ENCODE measurements at places on chromosomes 12 and 14.

DNA sequence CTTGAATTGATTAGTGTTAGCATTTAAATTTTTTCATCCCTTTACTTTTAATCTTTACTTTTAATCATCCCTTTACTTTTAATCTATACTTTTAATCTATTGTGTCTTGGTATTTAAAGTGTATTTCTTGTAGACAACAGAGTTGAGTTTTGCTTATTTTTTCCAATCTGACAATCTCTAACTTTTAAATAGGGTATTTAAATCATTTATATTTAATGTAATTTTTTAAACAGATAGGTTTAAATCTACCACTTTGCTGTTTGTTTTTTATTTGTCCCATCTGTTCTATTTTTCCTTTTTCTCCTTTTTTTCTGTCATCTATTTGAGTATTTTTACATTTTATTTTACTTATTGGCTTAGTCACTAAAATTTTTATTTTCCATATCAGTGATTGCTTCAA lies 68.3 kb downstream of the TTC7B start:
- no peak for DNase-seq

GRCh38 chr12:93094988-93095737 lies 166.1 kb upstream of the EEA1 start:
- no peak for DNase-seq

DNA sequence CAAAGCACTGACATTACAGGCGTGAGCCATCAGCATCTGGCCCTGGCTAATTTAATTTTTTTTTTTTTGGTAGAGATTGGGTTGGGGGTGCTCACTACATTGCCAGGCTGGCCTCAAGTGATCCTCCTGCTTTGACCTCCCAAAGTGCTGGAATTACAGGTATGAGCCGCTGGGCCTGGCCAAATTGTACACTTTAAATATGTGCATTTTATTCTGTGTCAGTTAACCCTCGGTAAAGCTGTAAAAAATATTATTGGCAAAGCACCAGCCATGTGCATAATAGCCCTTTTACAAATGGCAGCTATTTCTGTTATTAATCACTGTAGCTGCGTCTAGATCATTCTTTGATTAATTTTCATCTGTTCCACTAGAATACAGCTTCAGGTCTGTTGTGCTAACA lies 12.0 kb downstream of the TMEM119 start:
- no peak for DNase-seq

DNA sequence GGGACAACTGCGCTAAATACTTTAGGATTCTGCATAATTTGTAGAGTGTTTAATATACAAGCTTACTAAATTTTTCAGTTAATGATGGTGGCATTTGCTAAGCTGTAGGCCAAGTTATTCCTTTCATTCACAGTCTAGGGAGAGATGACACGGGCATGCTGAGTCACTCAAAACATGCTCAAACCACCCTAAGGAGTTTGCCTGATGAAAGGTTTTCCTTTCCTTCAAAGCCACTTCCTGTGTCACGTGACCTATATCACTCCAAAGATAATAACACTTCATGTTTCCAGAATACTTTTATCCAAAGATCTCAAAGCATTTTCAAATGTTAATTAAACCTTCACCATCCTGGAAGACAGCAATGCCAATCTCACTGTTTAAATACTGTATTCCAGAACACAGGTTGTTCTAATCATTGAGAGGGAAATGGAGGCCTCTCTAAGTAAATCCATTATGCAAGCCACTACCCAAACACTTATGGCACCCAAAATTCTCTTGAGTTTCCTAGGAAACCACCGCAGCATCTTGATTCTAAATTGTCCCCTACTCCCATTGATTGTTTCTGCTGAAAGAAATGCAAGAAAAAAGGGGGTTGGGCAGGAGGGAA lies 207.0 kb upstream of the CDKN3 start:
- peak; percentile 62 for DNase-seq

DNA sequence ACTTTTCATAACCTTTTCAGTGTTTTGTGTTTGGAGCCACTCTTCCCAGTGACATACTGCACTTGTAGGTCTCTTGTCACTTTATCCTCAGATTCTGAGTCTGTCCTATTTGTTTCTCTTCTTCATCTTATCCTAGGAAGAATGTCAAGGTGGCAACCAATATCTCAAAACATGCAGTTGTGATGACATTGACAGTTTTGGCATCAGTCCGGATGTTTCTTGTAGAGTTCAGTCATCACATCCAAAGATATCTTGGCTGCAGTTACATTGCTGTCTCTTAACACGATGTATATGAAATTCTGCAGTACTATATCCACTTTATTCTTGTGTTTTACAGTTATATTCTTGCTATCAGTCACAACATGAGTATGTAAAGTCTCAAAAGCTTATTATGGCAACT lies 6.4 kb downstream of the ADIPOR2 start:
- no peak for DNase-seq

- no peak for DNase-seq
These were observed 149.0 kb downstream of the NAV3 start for GRCh38 chr12:77979597-77980250.

GRCh38 chr12:1103632-1104031 lies 112.6 kb downstream of the ERC1 start:
- DNase-seq, result no peak

GRCh38 chr14:65371784-65372183 lies 40.7 kb upstream of the FUT8 start:
- no peak for DNase-seq

GRCh38 chr12:123111498-123112165 lies 39.3 kb downstream of the PITPNM2 start:
- no peak for DNase-seq

DNA sequence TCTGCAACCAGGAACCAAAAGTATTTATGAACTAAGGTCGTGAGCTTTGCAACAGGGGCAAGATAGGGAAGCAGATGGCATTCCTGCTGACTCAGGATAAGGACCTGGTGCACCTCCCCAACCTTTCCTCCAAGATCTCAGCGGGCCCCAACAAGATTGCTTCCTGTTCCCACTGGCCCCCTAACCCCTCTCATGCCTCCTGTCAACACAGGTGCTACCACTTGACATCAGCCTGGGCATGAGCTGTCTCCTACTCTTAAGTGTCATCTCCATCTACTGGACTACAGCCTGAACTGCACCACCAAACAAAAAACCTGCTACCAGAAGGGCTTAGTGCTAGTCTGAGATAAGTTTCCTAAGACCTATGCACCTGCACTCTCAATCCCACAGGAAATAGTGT lies 32.7 kb downstream of the MED6 start:
- DNase-seq, result peak; percentile 36

- peak; percentile 19 for DNase-seq
These were observed 114.2 kb downstream of the DAD1 start for GRCh38 chr14:22474730-22475351.

GRCh38 chr12:32107359-32108267 lies 966 bp downstream of the BICD1 start:
- peak; percentile 56 for DNase-seq

DNA sequence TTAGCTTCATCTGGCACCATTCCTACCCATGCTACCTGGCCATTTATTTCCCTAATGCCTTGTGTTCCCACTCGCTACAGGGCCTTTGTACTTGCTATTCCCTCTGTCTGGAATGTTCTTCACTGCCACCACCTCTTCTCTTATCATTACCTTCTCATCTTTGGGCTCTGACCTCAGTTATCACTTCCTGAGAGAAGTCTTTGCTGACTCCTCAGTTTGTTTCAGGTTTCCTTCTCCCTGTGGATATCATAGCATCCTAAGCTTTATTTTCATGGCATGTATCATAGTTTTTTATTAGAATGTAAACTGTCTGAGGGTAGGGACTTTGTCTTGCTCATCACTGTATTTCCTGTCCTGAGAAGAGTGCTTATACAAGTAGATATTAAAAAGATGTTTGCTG lies 29.7 kb downstream of the SPATS2 start:
- no peak for DNase-seq

DNA sequence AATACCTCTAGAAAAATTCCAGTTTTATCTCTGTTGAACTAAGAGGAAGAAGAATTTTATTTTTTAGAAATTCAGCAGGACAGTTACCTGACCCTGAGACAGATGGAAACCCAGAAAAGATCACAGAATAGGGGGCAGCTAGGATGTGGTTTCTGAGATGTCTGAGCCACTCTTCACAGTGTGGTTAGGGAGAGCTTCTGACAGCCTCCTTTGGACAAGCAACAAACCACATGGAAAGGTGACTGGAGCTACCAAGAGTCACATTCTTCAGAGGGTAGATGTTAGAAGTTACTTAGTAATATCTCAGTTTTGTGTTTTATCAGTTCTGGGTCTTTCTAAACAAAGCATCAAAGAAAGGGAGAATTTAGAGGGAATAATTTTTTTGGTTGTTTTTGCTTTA lies 117.3 kb upstream of the NAP1L1 start:
- peak; percentile 18 for DNase-seq

DNA sequence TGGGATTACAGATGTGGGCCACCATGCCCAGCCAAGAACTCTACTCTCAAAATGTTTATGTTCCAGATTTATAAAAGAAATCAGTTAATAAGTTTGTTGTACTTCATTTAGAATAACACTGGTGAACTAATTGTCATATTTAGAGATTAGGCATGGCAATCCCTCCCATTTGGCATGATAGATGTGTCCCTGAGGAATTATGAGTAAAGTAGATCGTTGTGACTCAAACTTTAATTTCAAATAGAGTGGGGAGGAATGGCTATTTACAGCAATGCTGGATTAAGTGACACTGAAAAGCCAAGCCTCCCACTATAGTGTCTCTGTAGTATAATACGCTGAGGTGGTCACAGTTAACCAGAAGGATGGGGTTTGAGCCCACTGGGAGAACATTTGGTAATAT lies 39.3 kb upstream of the RTRAF start:
- peak; percentile 7 for DNase-seq

DNA sequence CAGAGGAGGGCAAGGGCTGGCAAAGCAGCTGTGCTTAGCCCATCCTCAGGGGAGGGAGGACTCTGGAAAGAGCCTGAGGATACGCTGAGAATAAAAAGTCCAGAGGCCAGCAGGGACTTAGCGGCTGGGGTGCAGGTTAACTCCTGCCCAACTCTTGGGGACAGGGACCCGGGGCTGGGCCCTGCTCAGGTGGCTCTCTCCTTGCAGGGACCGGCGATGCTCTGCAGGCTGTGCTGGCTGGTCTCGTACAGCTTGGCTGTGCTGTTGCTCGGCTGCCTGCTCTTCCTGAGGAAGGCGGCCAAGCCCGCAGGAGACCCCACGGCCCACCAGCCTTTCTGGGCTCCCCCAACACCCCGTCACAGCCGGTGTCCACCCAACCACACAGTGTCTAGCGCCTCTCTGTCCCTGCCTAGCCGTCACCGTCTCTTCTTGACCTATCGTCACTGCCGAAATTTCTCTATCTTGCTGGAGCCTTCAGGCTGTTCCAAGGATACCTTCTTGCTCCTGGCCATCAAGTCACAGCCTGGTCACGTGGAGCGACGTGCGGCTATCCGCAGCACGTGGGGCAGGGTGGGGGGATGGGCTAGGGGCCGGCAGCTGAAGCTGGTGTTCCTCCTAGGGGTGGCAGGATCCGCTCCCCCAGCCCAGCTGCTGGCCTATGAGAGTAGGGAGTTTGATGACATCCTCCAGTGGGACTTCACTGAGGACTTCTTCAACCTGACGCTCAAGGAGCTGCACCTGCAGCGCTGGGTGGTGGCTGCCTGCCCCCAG lies 2.8 kb downstream of the B3GNT4 start:
- DNase-seq, result no peak

GRCh38 chr12:22539055-22539454 lies 5.3 kb downstream of the C2CD5 start:
- no peak for DNase-seq

- DNase-seq, result no peak
These were observed 8.8 kb upstream of the CEP170B start for GRCh38 chr14:104856157-104856868.

GRCh38 chr12:9243999-9244649 lies 35.9 kb upstream of the PZP start:
- DNase-seq, result no peak

DNA sequence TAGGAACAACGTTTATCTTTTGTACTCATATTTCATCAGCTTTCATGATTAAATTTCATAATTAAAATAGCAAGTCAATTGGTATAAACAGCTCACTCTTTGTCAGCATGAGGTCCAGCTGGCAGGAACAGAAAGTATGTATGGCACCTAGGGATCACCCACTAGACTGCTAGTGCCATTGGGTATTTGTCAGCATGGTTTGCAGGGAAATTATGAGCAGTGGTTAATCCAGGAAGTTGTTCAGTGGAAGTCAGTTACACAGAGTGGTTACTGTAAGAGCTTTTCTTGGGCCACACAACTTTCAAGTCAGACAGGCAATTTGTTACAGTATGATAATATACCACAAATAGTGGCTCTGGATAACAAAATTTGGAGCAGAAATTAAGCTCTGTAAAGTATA lies 340.3 kb upstream of the RGS6 start:
- peak; percentile 79 for DNase-seq

DNA sequence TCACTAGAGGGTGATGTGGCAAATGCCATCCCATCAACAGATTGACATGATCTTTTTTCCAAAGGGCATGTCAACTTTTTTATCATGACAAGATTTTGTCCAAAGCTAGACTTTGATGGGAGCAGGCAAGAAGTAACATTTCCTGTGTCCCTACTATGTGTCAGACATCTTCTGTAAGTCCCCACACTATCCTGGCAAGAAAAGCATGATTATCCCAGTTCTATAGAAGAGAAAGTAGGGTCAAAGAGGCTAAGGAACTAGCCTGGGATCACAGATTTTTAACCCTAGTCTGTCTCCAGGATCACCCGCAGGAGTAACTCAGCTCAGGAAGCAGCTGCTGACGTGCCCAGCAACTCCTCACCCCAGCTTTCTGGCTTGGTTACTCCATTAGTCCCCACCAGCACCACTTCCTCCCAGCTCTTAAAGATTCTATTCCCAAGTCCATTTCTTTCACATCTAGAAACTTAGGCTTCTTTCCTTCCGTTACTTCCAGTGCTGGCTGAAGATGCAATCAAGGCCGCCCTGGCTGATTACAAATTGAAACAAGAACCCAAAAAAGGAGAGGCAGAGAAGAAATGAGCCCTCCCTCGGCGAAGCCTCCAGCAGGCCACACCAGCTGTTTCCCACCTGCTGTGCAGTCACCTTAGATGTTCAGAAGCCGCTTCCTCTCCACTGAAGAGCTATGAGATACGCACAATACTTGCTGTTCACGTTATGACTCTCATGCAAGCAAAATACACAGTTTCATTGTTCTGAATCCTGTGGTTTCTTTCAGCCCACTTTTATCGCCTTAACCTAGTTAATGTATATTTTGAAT lies 6.2 kb downstream of the ISCU start:
- DNase-seq, result no peak

Data from AG08395 (cell line).